ENCODE measurements at places on chromosomes 5 and 9. TPM values are rescaled to one million over a fixed set of nuclear protein-coding genes. Genes with fewer than 3 reads are reported as not detected.

- peak; percentile 62 for ATAC-seq
These were observed 35.0 kb upstream of the NSMF start for GRCh38 chr9:137494104-137494544.

GRCh38 chr5:44001675-44002380 lies 387.4 kb downstream of the FGF10 start:
- ATAC-seq = no peak

GRCh38 chr5:31962871-31963307 lies 211.2 kb downstream of the GOLPH3 start:
- ATAC-seq = no peak

DNA sequence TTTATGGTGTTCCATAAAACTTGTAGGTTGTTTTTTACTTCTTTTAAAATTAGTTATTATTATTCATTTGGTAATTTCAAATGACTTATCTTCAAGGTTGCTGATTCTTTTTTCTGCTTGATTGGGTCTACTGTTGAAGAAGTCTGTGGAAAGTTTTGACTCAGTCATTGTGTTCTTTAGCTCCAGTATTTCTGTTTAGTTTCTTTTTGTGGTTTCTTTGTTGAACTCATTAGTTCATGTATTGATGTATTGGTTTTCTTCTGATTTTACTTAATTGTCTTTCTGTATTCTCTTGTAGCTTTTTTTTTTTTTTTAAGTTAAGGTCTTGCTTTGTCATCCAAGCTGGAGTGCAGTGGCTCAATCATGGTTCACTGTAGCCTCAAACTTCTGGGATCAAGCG lies 345.4 kb upstream of the MEF2C start:
- no peak for ATAC-seq

Gene PCDHGB1
- total RNA-seq = 0.73 TPM

GRCh38 chr9:70422371-70423043 lies 8.1 kb upstream of the KLF9 start:
- ATAC-seq = no peak

Gene FBXL7
- total RNA-seq = 3.9 TPM

GRCh38 chr5:18195910-18196309 lies 561.6 kb downstream of the TAF11L14 start:
- no peak for ATAC-seq

GRCh38 chr5:127590156-127590722 lies 58.6 kb upstream of the CTXN3 start:
- ATAC-seq = no peak

- ATAC-seq = peak; percentile 80
These were observed 163.5 kb upstream of the ADRA1B start for GRCh38 chr5:159752622-159753275.

DNA sequence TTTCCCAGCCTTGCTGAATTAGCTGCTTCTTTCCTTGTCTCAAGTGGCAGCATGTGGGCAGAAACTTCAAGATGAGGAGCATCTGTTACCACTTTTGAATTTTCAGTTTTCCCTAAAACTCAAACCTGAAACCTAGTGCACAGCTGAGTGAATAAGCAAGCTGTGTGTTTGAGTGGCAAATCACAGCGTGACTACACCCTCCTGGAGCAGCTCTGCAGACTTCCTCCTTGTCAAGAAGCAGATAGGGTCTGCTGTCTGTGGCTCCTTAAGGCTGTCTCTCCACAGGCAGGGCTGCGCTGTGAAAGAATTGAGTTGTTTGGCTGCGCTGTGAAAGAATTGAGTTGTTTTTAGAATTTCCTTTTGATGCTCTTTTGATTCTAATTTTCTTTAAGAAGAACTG lies 179.7 kb upstream of the HAPLN1 start:
- ATAC-seq = no peak

Gene SSBP2
- 66.6 TPM for total RNA-seq

Gene MEF2C
- 8.6 TPM for total RNA-seq

Gene OR1J2
- total RNA-seq = 0.26 TPM

Gene LCN12
- total RNA-seq = 1.2 TPM

Data from motor neuron (in vitro differentiated cells).